Astrocyte (in vitro differentiated cells and primary cell): ENCODE measurements at places on chromosomes 12 and 14. TPM values are rescaled to one million over a fixed set of nuclear protein-coding genes. Genes with fewer than 3 reads are reported as not detected.

The CCDC60 gene
- total RNA-seq: 0.96 and 1.7 TPM in 2 replicates

The SDR9C7 gene
- 0.17 TPM in 1 of 2 replicates, not detected in the other for total RNA-seq

DNA sequence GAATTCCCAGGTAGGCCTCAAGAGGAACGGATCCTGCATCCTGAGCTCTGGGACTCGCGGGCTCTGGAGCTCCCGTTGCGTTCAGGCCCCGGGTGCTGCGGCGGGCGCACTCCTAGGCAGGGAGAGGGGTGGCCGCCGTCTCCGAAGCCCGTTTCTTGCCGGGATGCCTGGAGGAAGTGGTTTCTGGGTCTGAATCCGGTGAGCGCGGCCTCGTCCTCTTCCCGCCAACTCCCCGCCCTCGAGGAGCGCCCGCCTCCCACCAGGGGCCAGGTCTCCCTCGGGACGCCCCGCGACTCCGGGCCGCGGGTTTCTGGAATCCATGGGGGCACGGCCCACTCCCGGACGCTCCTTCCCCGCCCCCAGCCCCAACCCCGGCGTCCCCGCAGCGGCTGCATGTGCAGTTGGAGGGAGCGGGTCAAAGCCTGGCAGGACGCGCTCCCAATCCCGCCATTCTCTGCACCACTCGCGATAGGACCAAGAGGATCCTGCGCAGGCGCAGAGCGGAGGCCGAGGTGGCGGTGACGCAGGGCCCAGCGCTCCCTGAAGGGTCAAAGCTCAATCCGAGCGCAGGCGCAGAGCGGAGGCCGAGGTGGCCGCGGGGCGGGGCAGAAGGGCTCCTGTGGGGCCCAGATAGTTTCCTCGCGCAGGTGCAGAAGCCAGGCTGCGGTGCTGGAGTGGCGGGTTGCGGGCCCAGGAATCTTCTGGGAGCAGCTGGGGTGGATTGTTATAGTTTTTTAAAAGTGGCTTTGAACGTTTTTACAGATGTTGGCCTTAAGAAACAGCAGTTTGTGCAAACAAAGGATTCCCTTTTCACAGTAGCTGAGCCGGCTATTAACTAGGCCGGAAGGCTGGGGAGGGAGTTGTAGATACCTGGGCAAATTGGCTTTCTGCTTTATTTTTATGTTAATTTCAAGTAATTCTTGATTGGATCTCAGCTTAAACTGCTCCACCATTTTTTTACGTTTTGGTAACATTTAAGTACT is 796.4 kb downstream of the AACS start:
- DNase-seq: no peak

DNA sequence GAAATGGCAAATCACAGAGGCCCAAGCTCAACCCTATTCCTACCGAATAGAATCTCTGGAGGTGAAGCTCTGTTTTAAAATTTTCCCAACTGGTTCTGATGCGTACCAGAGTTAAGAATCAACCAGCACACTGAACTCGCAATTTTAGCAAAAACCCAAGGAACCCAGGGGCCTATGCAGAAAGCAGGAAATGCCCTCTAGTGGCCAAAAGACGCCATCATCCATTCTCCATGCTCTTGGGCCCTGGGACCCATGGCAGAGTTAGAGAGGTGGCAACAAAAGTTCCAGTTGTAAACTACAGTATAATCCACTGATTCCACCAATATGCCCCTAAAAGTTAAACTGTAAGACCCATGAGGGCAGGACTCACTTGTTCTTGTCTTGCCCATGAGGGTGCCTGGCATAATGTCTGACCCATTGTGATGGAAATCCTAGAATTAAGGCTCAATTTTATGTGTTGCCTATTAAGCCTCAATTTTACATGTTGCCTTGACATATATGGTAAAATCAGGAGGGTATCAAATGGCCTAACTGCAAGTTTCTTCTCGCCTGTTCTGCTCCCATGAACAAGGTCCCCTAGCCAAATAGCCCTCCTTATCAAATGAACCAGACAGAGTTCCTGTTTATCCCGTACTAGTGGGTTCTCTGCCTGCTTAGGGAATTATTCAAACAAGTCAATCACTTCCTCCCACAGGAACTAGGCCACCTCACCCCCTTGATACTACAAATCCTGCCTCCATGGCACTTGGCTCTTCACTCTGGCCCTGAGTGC is 137.5 kb upstream of the CPM start:
- DNase-seq: peak; percentile 34

GRCh38 chr12:121799156-121799841 is 4.5 kb upstream of the SETD1B start:
- DNase-seq: peak; percentile 86
